D721Med (cell line): ENCODE measurements at places on chromosomes 6 and 20.

- no peak for DNase-seq
These were observed 56.8 kb downstream of the MDGA1 start for GRCh38 chr6:37640786-37641395.

DNA sequence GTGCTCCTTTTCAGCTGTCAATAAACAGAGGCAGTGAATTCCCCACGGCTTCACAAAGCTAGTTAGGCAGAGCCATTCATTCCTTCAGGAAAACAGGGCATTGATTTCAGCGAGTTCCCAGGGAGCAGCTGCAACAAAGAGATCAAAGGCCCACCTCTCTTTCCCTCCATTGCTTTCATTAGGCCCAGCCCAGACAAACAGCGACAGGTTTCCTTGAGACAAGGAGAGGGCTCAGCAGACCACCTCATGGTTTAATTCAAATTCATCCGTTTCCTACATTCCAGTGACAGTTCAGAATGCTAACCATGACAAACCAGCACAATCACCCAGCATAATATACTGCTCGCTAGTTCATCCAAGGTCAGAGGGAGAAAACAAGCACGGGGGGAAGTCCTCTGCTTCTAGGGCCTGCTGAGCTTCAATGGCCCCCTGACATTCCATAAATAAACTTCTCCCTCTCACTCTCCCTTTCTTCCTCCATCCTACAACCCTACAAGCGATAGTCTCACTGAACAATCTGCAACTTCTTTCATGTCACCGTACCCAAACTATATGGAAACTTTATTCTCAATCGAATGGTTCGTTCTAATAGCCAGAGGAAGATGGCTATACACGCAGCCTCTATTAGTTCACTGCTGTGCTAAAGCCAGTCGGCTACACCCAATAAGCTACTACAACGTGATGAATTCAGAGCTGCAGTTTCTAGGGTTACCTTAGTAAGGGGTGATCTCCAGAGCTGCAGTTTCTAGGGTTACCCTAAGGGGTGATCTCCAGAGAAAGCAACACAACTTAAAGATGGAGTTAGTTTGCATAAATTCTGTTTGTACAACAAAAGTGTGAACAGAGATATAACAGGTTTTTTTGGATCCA lies 34.7 kb downstream of the PLAGL1 start:
- no peak for DNase-seq

DNA sequence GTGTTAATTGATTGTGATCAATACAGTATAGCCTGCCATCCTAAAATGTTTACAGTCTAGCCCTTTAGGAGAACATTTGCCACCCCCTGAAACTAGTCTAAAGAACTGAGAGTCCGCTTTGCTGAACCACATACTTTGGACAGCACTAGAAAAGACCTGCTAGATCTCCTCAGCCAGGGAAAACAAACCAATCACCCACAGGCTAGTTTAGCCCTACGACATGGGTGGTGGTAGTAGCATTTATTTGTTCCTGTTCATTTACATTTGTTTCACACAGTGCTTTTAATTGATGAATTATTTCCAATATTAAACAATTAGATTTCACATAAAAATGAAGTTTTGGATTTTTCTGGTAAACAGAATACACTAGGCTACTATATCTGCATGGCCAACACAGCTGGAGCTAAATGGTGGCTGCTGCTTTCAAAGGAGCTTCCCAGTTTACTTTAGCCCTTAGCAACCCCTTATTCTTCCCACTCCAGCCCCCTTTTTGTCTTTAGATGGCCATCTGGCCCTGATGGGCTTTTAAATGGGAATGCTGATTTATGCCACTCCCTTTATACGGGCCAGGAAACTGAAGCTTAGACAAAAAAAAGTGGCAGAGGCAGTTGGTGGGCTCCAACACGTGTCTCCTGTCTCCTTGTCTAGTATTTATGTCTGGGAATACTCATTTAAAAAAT lies 72.4 kb downstream of the ADGRG6 start:
- DNase-seq = no peak

- no peak for DNase-seq
These were observed 506 bp downstream of the CITED2 start for GRCh38 chr6:139373928-139374356.

DNA sequence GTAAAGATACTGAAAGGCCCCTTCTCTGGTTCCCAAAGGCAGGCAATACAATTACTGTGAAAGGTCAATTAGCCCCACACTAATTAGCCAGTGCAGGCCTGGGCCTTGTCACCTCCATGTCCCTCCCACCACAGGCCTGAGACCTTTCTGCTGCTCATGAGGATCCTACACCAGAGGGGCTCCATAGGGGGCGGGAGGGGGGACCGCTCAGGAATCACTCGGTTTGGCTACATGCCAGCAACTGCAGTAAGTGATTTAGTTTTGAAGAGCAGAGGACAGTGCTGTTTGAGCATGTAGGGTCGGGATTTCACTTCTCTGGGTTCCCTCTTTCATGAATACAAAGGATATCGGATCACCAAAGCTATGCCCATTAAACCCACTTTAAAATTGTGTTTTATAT lies 455.6 kb downstream of the PRKN start:
- no peak for DNase-seq
